ENCODE measurements at places on chromosomes 3 and 15.

GRCh38 chr3:179168918-179169317 is 20.8 kb downstream of the PIK3CA start:
- no peak for DNase-seq

- no peak for DNase-seq
Observed at GRCh38 chr3:193996641-193997089, 139.3 kb upstream of the HES1 start.

GRCh38 chr15:68441045-68441743 is 9.2 kb upstream of the ITGA11 start:
- no peak for DNase-seq

GRCh38 chr15:89360294-89360971 is 25.8 kb upstream of the POLG start:
- no peak for DNase-seq

DNA sequence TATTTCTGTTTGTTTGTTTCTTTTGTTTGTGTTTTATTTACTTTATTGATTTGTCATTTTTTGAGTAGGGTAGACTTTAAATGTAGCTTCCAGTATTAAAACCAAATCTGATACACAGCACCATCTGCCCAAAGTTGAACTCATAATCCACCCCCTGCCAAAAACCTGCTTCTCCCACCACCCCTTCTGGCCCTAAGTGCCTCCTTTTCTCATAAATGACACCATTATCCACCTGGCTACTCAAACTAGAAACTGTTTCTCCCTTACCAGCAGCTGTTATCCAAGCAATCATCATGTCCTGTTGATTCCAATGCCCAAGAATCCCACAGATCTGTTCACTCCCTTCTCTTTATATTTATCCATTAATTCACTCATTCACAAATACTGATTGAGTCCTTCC is 21.8 kb upstream of the PTX3 start:
- DNase-seq, result no peak

- no peak for DNase-seq
Observed at GRCh38 chr15:78070049-78070700, 7.3 kb downstream of the TBC1D2B start.

DNA sequence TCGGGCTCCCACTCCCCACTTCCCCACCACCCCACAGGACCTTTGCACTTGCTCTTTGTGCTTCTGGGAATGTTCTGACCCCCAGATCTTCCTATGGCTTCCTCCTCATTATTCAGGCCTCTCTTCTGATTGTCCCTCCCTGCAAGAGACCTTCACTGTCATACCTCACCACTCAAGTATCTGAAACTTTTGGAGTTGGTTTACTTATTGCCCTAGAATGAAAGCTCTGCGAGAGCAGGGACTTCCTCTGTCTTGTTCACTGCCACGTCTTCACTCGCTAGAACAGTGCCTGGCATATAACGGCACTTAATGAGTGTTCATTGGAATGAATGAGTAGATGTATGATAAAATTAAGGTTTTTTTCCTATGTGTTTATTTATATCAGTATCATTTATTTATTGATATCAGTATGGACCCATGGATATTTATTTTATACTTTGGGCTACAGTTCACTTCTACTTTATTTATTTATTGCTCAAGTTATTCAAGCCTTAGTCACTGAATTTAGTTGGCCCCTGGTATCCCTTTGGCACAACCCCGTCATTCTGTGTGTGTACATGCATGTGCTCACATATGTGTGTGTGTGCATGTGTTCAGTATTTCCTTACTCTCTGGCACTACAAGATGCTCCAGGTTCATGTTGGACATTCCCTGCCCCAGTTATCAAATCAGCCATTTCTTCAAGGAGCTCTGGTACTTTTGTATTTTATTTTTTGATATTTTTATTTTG is 197.6 kb downstream of the THSD4 start:
- DNase-seq, result no peak

DNA sequence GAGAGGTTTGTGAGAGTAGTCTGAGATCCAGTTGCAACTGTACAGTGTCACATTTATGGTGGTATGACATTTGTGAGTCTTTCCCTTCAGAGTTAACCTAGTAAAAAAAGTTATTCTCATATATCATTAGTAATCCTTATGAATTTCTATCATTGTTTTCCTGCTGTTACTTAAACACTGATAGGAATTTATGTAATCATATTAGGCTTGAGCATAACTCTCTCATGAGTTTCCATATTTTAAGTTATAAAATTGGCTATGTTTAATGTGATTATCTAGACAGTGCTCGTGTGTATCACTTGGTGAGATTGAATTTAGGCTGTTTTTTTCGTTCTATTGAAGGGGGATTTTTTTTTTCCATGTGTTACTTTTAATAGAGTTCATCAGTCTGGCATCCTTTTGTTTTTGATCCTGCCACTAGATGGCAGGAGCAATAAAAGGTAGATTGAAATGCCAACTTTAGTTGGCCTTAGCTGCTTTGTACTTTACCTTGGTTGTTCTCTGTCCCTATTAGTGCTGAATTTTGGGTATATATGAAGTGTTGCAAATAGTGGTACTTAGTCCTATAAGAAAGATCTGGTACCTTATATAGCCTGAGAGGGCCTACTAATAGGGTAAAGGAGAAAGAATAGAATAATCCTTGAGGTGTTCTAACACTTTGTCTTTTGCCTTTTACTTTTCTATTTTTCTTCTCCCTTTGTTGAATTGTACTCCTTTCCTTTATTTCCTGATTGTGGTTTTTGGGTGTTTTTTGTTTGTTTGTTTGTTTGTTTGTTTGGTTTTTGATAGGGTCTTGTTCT is 17.9 kb downstream of the STT3B start:
- DNase-seq, result no peak

DNA sequence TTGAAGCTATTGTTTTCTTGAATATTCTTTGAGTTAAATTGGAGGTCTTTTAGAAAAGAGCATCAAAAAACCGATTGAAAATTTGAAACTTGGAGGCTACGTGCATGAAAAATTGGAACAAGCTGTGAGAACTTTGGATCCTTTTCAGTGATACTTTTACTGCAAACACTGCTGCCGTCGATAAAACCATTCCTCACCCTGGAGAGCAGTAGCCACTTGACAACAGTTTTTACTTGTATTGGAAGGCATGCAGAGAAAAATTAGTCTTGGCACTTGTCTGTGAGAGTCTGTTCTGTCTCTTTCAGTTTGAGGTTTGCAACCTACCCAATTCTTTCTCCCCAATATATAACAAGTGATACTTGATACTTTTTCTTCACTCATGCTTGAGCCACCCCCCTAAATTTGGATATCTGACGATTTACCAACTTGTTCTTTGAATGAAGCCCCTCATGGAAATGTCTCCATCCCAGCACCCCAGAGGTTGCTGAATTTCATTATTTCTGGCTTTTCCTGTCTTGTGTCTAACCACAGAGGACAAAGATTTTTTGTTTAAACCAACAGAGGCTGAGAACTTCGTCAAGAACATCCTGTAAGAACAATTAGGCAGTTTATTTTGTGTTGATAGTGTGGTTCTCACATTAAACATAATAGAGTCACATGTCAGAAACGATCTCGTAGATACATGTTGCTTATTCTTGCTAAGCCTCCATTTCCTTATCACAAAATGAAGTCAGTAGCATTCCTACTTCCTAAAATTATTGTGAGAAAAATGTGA is 307.3 kb upstream of the PLSCR5 start:
- DNase-seq, result no peak

DNA sequence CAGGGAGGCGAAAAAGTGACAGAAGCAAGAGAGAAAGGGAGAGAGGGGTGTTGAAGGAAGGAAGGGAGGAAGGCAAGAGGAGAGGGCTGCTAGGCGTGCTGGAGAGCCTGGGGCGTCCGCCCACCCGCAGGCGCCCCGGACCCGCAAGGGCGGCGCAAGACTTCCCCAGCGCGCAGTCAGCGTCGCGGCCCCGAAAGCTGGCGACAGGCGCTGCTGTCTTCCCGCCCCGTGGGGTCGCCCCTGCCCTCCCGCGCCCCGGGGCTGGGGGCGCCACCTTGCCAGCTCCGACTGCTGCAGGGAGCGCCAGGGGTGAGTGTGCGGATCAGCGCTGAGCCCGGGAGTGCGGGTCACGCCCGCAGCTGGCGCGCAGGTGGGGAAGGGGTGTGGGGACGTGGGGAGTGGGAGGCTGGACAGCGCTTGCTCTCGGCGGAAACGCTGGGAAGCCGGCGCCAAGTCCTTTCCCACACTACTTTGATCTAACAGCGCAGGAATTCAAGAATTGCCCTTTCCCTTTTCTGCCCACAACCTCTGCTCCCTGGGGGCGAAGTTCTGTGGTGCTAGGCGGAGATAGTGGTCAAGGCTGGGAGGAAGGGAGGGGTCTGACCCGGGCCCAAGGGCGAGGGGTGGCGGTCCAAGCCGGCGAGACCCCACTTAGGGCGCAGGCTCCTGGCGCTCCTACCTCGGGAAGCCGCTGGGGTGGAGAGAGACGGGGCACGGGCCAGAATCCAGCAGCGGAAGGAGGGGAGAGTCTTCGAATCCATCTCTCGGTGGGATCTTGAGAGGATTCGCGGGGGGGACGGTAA is 266.1 kb downstream of the CGGBP1 start:
- DNase-seq, result peak; percentile 52

DNA sequence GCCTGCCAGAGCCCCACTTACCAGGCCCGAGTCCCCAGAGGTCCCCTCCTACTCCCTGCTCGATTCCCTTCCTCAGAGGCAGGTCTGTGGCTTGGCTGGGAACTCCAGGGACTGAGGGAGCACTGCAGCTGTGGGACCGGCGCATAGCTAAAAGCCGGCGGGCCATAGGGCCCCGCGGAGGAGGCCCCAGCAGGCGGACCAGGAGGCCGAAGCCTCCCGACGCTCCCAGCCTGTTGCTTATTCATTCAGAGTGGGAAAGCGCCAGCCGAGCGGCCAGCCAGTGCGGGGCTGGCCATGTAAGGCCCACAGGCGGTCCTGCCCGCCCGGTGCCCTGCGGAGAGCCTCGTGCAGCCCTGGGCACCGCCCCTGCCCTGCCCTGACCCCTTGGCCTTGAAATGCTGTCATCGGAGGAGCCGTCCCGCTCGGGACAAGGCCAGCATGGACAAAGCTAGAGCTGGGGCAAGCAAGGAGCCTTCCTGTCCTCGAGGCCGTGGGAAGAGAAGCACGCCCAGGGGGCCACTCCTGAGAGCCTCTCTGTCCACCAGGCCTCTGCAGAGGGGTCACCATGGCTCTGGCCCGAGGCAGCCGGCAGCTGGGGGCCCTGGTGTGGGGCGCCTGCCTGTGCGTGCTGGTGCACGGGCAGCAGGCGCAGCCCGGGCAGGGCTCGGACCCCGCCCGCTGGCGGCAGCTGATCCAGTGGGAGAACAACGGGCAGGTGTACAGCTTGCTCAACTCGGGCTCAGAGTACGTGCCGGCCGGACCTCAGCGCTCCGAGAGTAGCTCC is at the start of gene LOXL1:
TSS of gene LOXL1 (plus strand) at position 244 of the 784 bp plus-strand sequence. CDS start at position 566, 322 bp downstream.
- peak; percentile 65 for DNase-seq

DNA sequence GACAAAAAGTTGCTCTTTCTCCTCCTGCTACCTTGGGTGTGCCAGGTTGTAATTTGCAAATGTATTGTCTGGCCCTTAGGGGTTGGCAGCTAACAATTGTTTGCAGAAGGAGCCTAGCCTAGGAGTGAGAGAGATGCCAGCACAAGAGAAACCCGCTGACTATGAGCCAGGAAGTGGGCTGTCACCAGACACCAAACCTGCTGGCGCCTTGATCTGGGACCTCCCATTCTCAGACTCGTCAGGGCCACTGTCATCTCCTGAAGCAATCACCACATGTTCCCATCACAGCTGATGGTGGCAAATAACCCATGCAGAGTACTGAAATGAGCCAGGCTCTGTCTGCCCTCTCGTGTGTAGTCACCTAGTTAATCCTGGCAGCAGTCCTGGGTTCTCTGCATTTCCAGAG is 406.4 kb upstream of the NPAP1 start:
- DNase-seq, result no peak

- DNase-seq, result peak; percentile 12
Observed at GRCh38 chr15:25054329-25054728, 99.5 kb downstream of the SNRPN start.

DNA sequence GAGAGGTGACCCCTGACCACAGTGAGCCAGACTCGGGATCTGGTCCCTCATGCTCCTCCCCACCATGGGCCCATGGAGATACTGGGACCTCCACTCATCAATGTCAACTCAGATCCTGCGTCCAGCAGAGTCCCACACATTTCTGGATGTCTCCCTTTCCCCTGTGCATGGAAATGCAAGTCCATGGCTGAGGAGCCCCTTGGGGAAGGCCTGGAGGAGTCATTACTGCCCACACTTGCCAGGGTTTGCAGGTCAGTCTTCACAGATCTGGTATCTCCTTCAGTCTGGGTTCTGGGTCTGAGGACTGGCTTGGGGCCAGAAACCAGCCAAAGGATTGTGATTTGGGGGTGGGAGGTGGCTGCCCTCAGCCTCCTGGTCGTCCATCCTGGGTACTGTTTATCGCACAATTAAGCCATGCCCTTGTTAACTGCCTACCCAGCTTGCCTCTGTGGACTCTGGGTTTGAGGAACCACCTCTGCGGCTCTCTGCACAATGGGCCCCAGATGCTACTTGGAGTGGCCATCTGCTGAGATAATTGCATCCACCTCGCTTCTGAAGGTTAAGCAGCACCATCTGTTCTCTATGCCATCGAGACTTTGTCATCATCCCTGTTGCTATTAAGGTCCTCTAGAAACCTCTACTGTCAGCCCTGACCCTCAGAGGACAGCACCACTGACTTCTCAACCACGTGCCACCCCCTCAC is 49.9 kb upstream of the KLF13 start:
- DNase-seq, result no peak

GRCh38 chr15:93028111-93028631 is 60.8 kb downstream of the RGMA start:
- no peak for DNase-seq

GRCh38 chr15:95843241-95843910 is 487.1 kb upstream of the NR2F2 start:
- no peak for DNase-seq

- no peak for DNase-seq
Observed at GRCh38 chr3:187434524-187434923, 66.3 kb downstream of the RTP4 start.

DNA sequence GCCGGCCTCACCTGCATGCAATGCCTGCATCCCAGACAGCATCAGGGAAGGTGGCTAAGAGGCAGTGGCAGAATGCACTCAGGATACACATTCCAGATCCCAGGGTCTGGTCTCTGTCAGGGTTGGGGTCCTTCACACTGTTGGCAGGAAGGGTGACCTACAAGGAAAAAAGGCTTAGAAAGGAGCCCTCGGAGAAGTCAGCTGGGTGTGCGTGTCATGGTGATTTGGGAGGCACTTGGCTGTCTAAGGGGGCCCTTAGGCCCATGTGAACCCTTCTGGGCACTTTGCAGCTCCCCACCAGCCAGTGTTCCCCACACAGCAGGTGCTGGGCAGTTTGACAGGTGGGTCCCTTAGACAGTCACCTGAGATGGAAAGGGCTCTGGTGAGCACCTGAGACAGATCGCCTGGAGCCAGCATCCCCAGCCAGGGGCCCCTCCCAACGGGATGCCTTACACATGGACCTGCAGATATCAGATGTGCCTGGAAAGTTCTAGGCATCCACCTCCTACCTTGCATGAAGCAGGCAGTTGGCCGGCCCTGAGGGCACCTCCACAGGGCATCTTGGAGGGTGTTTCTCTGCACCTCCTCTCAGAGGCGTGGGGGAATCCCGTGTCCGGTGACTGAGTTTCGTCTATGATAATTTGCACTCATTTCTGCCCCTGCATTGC is 131.6 kb downstream of the LRRK1 start:
- peak; percentile 10 for DNase-seq

Measured in mesothelial cell of epicardium (in vitro differentiated cells).